ENCODE measurements at places on chromosomes 7 and 10. TPM values are rescaled to one million over a fixed set of nuclear protein-coding genes. Genes with fewer than 3 reads are reported as not detected.

NCF1 gene
- polyA plus RNA-seq = 0.34 TPM

PALD1 gene
- not detected for polyA plus RNA-seq

DNA sequence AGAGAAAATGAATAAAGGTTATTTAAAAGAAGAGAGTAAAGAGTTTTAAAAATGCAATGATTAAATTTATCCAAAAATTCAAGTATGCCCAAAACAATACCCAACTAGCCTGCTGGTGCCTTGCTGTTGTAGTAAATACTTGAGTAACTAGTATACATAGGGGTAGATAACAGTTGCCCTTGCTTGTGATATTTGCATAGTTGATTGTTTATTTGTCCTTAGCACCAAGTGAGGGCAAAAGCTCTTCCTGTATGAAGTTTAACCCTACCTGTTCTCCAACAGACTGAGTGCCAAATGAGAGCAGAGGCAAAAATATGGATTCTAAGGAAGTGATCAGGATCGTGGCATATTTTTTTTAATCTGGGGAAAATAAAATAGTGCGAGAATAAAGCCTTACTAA lies 85.0 kb downstream of the PTN start:
- no peak for DNase-seq

- DNase-seq = no peak
Observed at GRCh38 chr7:136294977-136295376, 317.8 kb upstream of the MTPN start.

DNA sequence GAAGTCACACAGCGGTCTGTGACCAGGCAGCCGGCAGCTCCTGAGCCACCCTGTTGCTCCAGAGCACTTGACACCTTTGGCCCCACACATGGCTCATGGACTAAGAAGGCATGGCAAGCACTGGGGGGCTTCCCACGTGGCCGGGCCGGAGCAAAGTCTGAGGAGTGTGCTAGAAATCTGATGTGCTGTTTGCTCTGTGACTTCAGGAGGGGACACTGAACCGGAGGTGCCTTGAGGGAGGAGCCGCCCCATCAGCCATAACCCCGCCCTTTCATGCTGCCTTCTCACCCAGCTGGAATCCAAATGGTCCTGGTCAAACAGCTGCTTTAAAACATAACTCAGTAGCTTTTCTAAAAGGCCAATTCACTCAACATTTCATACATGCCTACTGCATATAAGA lies 33.5 kb downstream of the PROSER2 start:
- DNase-seq = no peak

GRCh38 chr7:17010637-17011300 lies 129.0 kb upstream of the AGR3 start:
- no peak for DNase-seq

DNA sequence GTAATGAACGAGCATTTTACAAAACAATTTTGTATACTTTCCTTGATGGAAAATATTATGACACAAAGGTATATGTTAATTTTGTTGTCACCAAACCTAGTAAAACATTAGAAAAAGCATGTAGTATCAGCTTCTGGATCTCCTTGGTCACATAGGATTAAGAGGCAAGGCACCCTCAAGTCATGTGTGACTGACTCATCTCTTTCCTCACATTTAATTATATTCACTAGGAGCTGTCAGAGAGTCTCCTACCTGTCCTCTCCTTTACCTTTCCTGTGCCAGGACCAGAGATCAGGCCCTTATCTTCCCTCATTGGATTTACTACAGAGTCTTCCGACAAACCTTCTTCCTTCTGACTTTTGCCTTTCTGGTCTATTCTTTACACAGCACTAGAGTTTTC lies 111.3 kb upstream of the RPA3 start:
- DNase-seq = peak; percentile 42

Measured in foreskin keratinocyte (primary cell).